ENCODE measurements at places on chromosomes 2 and 18. TPM values are rescaled to one million over a fixed set of nuclear protein-coding genes. Genes with fewer than 3 reads are reported as not detected.

CKAP2L gene
- 55.6 TPM for total RNA-seq

PARD3B gene
- 0.35 TPM for total RNA-seq

SLC39A6 gene
- 33.4 TPM for total RNA-seq

TFCP2L1 gene
- 0.06 TPM for total RNA-seq

ZNF521 gene
- not detected for total RNA-seq

ERFE gene
- total RNA-seq = 0.60 TPM

KLHL41 gene
- total RNA-seq = not detected

PSD4 gene
- total RNA-seq = 305 TPM

LHCGR gene
- not detected for total RNA-seq

HAAO gene
- 1.4 TPM for total RNA-seq

MAPK4 gene
- not detected for total RNA-seq

- DNase-seq = no peak
Measured at GRCh38 chr2:118921646-118922045, 20.3 kb upstream of the MARCO start.

DNA sequence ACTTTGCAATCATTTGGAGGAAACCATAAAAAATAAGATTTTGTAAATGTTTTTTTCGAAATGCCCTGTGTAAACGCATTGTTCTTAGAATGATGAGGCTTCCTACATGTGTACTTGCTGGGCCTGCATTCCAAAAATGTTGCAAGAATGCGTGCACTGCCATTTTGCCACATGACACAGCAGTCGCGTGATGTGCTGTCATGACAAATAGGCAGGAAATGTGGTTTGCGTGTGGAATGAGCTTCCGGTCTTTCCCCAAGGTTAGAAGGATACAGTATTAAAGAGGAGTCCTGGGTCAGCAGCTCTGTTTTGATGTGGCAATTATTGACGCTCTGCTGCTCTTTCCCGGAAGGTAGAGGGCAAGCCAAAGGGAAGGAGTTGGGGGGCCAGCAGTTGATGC lies 18.1 kb upstream of the SERPINB2 start:
- no peak for DNase-seq

GRCh38 chr2:96517079-96517478 lies 11.9 kb upstream of the NEURL3 start:
- DNase-seq = no peak

GRCh38 chr2:127175041-127175721 lies 44.9 kb downstream of the CYP27C1 start:
- no peak for DNase-seq

- no peak for DNase-seq
Measured at GRCh38 chr2:32291746-32292145, 14.0 kb downstream of the YIPF4 start.

DNA sequence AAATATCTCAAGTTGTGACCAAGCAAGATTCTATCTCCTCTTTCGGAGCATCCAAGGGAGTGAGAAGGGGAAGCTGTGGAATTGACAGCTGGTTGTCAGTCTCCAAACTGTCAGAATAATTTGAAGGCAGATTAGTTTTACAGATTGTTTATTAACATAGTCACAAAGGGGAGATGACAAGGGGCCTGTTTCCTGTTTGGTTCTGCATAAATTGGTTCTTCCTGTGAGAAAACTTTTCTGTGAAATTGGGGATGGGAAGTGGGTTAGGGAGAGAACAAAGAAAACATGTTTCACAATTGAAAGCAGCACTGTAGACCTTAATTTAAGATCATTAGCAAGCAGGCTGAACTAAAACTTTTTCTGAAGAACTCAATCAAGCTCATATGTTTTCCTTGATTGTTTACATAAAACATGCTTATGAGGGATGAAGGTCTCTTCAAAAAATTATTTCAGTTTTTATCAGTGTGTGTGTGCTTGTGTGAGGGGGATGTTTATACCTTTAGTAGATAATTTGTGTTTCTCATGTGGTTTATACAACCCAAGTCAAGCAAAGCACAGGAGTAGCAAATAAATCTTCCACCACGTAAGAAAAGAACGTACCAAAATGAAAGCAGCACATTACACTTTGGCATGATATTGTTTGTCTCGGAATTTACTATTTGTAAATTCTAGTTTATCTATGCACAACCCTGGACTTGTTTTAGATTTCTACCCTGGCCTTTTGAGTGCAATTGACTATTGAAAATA lies 604.9 kb upstream of the CDH2 start:
- no peak for DNase-seq

DNA sequence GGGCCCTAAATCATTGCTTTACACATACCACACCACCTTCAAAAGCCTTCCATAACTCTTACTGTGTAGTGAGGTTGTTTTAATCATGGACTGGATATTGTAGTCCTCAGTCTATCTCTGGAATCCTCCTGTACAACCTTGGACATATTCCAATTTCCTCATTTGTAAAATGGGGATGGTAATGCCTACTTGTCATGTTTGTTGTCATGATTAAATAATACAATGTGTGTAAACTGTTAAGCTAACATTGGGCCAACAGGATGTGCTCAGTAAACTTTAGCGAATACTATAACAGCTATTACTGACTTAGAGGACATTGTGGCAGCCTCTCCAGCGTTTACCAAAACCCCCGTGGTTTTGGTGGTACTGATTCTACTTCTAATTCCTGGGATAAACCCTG lies 74.7 kb upstream of the PTPRM start:
- DNase-seq = no peak

GRCh38 chr2:178204977-178205376 lies 10.7 kb downstream of the OSBPL6 start:
- DNase-seq = no peak

DNA sequence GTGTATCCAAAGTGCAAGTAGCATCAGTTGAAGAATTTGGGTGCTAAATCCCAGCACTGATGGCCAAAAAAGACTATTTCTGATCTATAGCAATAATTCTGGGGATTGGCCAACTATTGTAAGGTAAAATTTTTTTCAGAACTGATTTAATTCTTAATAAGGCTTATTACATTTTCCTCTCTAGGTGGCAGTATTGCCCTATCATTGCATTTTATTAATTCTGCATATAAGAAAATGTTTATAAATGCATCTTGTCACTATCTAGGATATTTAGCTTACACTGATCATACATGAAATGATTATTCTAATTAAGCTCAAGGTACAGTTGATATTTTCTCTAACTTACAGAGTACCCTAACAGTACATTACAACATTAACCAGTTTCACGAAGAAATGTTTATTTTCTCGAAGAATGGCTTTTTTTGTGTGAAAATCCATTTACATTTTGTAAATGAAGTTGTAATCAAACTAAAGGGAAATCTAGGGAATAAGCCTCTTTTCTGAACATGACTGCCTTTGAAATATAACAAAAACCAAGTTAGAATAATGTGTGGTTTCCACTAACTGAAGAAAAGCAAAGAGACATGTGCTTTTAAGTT lies 11.0 kb downstream of the TTN start:
- DNase-seq = no peak

Data from activated naive CD4-positive, alpha-beta T cell treated with anti-CD3 and anti-CD28 coated beads, Interleukin-2, amount 50 U/mL, for 72 hours (primary cell).